ENCODE measurements at places on chromosomes 3 and 15.
A peak's percentile ranks its signal among the peaks of the same experiment; 100 is the strongest.

GRCh38 chr3:33919312-33920120 lies 121.1 kb downstream of the PDCD6IP start:
- no peak for DNase-seq

- no peak for DNase-seq
Measured at GRCh38 chr3:169781209-169781855, 8.1 kb downstream of the MYNN start.

DNA sequence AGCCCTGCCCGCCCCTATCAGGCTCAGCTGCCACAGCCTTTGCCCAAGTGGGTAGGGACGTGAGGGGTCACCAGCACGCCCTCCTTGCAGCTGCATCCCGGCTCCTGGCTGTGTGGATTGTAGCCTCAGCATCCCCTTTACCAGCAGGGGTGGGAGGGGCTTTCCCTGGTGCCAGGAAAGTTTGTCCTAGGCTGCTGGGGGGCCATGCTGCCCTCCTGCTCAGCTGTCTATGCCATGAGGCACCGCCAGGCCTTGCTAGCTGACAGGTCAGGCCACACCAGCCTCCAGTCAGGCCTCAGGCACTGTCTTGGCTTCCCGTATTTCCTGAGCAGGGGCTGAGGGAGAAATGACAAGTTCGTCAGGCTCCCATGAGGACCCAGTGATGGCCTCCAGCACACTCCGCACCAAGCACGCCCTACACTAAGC lies 32.3 kb downstream of the TKT start:
- DNase-seq: no peak

DNA sequence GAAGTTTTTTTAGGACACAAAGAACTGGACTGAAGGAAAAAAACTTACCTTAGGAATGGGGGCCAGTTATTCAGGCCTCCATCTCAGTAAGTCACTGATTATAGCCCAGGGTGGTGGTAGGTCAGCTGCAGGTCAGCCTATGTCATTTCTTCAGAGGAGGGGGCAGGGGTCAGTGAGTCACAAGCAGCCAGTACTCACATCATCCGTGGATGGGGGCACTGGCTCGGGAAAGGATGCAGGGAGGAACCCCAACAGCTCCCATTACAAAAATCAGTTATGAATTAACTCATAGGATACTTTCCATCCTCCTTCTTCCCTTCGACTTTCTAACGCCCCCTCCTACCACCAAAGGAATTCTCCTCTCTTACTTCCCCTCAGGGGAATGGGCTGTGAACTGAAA lies 578.3 kb downstream of the PDCD6IP start:
- DNase-seq: no peak

DNA sequence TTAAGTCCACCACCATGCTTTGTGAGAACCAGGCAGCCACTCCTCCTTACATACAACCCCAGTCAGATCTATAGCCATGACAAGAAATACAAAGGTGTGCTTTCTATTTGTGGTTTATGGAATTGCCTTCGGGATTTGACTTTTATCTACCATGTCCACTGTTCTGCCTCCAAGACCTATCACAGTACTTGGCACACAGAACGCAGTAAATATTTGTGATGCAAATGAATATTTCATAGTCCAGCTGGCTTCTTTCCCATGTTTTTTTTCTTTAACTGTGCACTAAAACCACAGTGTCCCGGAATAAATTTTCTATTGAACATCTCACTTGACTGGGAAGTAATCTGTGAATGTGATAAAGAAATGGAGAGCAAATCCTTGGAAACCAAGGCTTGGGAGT lies 314.7 kb downstream of the RORA start:
- no peak for DNase-seq

GRCh38 chr3:187951452-187952190 lies 202.3 kb upstream of the LPP start:
- no peak for DNase-seq

DNA sequence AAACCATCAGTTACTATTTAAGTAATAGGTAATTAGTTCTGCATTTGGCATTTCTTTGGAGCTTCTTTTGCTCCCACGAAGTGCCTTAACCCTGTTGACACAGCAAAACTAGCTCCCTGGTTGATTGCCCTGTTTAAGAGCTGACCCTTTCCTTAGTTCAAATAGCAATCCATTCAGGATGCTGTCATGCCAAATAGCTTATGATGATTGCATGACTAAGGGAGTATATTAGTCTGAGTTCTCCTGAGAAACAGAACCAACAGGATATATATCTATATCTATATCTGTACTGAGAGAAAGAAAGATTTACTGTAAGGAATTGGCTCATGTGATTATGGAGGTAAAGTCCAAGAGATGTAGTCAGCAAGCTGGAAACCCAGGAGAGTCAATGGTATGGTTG lies 50.3 kb upstream of the SPRED1 start:
- DNase-seq: no peak

- DNase-seq: no peak
Measured at GRCh38 chr15:82805994-82806406, at the start of gene FSD2. FSD2 (minus strand) TSS chr15:82806069; CDS start chr15:82787390, 18,679 bp downstream.

DNA sequence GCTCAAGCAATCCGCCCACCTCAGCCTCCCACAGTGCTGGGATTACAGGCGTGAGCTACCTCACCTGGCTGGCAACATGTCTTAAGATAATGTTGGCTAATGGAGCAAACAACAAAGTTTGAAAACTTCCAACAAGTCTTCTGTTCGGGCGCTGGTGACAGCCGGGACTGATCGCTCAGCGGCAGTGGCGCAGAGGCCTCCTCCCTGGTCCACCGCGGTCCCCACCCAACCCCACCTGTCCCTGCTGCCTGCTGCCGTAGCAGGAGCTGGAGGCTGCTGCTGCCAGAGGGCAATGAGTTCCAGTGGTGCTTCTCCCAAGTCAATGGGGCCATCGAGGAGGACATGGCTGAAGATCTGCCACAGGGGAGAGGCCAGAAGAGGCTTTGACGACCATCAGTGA lies 12.1 kb downstream of the DLEC1 start:
- no peak for DNase-seq

DNA sequence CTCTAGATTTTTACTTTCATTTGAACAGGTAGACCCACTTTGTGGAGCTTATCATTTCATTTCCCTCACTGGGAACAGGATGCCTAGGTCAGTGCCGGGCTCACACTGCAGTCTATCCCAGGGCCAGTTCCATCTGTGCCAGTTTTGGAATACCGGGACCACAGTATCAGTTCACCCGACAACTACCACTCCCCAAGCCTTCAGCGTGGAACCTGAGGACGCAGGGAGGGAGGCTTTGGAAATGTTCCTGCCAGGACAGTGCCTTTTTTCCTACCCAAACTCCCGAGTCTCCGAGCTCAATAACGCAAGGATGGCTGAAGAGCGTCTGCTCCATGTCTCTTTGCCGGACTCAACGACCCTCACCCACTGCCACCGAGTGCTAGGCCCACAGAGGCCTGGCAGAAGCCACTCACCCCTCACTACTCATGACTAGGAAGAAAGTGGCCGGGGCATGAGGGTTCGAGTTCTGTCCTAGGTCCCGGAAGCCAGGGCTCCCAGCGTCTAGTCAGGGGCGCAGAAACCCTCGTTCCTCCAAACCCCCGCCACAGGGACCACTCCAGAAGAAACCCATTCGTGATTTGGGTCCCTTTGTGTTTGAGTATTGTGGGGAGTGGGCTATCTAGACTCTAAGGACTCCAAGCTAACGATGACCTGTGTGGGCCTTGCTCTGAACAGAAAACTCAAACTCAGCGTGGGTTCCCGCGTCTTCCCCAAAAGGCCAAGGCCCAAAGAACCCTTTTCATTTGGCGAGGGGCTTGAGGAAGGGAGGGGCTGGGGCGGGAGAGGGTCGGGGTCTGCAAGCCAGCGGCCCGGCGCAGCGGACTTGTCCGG lies 11.4 kb downstream of the ZIC1 start:
- no peak for DNase-seq

DNA sequence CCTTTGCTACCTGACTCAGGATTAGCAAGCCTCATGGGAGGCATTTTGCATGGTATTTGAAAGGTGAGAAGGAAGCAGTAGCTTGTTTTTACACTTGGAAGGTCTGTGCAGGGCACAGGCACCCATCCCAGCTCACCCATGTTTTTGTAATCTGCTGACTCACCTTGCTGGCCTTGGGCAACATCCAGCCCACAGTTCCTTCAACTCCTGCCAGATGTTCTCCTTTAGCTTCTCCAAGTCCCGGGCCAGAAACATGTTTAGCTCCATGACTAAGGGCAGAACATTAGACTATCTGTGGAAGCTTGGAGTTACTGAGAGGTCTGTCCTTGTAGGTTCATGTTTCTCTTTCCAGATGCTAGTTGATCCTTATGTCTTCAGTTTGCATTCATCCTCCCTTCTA lies 12.4 kb upstream of the ZNF770 start:
- no peak for DNase-seq

DNA sequence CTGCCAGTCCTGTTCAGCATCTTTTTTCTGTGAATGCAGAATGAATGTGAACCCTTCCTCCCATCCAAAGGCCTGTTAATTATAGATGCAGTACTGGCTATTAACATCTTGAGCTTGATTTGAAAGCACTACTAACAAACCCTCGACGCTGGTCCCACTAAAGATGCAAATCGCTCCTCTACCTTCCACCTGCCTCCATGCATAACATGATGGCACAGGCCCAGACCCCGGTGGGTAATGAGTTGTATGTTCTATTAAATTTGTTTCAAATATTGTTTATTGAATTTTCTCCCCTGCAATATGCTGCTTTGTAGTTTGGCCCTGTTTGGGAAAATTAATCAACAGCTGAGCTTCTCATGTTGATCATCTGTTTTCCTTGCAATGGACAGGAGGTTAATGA lies 69.3 kb downstream of the RAB11A start:
- no peak for DNase-seq

- no peak for DNase-seq
Measured at GRCh38 chr3:188064831-188065493, 89.0 kb upstream of the LPP start.

DNA sequence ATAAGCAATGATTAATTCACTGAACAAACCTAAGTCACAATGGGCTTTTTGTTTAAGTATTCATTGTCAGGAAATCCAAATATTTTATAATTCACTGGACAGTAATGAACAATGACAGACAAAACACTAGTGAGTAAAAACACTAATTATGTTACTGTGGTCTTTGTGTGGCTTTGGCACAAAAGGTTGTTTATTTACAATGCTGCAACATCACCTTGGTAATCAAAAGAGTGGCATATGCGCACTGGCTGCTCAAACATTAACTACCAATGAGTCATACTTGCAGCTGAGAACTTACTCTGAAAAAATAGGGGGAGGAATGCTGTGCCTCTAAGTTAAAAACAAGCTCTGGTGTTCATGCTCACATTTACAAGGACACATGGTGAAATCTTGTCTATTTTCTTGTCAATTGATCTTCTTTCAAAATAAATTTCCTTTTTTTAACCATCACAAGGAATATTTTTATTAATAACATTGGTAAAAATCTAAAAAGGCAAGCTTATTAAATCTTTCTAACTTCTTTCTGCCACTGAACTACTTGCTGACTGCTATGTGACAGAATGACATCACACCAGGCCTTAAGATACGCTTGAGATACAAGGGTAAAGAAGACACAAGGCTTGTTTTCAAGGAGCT lies 85.2 kb upstream of the PPIB start:
- no peak for DNase-seq

GRCh38 chr3:129311054-129311902 lies 32.6 kb downstream of the HMCES start:
- DNase-seq: no peak

- DNase-seq: no peak
Measured at GRCh38 chr15:70248116-70249025, 150.7 kb upstream of the TLE3 start.

DNA sequence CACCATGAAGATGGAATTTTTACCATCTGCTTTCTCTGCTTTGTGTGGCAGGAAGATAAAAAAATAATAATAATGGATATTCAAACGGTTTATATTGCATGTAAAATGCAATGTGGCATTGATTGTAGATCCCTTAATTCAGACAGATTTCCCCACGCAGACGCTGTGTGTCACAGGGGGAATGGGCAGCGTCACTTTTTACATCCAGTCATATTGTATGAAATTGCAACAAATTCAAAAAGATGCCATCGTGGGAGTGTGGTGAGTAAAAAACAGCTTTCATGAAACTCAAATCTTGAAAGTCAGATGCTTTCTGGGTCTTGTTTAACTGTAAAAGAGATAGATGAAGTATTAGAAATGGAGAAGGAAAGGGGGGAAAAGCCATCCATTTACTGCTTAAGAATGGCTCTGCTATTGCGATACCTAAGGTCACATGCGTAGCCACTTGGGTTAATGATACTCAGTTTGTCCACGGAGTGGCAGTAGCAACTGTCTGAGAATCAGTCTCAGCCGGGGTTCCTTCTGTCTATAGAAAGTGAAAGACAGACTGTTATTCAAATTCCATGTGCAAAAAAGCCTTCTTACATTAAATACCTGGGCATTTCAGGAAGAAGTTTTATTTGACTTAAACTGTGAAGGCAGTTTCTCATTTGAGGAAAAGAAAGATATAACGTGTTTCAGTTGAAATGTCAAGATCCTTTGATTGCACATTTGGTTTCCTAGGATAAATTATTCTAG lies 28.5 kb downstream of the BTD start:
- peak; percentile 57 for DNase-seq

GRCh38 chr3:138921316-138922292 lies 25.3 kb downstream of the FOXL2 start:
- no peak for DNase-seq

GRCh38 chr3:119042162-119042561 lies 7.5 kb upstream of the IGSF11 start:
- DNase-seq: no peak

DNA sequence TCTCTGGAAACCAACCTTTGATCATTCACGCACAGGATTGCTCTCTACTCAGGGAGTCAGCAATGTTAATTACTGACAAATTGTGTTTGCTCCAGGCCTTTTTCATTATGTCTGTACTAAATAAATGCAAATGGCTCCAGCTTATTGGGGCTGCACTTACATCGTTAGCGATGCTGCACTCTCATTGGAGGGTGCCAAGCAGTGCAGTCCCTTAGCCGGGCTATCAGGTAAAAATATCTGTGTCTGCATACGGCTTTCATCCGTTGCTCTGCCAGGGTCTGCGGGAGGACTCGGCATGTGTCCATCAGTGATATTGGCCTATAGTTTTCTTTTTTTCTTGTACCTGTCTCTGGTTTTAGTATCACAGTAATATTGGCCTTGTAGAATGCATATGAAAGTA lies 471.5 kb upstream of the CADM2 start:
- no peak for DNase-seq

- DNase-seq: no peak
Measured at GRCh38 chr3:115141033-115141757, 5.9 kb downstream of the ZBTB20 start.

DNA sequence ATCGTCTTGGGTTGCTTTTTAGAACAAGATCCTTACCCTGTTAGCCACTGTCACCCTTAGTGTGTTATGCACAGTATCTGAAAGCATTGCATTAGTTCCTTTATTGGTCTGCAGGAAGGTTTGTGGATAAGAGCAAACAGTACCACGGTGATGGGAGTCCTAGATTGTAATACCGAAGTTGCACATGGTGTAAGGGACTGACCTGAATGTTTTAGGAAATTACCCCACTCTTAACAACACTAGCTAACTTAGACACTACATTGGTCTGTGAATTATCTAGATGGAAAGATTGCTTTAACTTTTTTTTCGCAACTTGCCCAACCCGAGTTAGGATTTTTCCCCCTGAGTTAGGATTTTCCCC lies 1.3 kb downstream of the STT3B start:
- DNase-seq: no peak

All from substantia nigra (tissue), 51 donors.